ENCODE measurements at places on chromosomes 4 and X.

DNA sequence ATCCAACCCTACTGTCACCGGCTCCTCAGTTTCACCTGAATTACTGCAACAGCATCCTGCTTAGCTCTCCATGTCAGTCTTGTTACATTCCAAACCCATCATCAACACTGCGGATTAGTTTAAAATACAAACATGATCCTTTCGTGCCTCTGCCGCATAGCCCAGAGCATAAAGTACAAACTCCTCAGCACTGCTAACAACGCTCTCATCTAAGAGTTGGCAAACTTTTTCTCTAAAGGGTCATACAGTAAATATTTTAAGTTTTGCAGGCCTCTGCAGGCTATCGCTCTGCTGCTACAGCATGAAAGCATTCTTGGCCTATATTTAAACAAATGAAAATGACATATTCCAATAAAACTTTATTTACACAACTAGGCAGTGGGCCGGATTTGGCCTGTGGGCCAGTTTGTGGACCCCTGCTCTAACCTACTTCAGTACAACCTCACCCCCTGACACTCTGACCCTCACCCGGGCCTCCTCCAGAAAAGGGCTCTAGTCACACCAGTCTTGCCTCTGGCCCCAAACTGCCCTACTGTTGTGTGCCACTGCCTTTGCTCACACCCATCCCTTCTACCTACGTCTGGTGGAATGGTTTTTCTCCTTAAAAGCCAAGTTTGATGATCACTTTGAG is 7.2 kb downstream of the STX18 start:
- no peak for DNase-seq

- DNase-seq = peak; percentile 53
These were observed 38.8 kb upstream of the BEX4 start for GRCh38 chrX:103175944-103176753.

- no peak for DNase-seq
These were observed 102.3 kb downstream of the MSN start for GRCh38 chrX:65769564-65770292.

GRCh38 chrX:120380699-120381098 is 18.8 kb downstream of the ATP1B4 start:
- peak; percentile 6 for DNase-seq

DNA sequence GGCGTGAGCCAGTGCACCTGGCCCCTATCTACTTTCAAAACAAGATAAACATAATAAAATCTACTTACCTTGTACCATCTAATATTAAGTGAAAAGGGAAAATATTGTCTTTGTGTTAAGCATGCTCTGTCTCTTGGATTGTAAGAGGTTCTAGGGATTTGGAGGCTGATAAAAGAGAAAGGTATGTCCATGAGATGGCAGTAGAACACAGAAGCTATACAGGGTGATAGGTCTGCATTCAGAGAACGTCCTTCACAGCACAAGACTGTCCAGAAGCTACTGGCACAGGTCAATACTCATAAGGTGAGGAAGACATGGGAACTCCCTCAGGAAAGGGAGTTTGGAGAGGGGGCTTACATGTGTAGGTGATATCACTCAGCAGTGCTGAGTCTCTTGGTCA is 135.5 kb downstream of the TMEM47 start:
- peak; percentile 1 for DNase-seq

DNA sequence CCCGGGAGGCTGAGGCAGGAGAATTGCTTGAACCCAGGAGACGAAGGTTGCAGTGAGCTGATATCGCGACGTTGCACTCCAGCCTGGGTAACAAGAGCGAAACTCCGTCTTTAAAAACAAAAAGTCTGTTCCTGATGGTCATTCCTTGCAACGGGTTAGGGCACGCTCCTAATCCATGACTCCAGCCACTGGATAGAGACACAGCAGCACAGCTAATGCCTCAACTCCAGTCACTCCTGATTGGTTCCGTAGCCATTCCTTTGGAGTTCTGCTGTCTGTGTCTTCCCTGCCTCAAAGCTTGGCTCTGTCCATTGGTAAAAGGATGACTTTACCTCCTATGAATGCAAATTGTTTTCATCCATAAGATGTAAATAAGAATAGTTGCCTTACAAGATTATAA is 44.3 kb upstream of the FAM9A start:
- DNase-seq = no peak
